KBM-7 (cell line): ENCODE measurements at places on chromosomes 7 and 10.

DNA sequence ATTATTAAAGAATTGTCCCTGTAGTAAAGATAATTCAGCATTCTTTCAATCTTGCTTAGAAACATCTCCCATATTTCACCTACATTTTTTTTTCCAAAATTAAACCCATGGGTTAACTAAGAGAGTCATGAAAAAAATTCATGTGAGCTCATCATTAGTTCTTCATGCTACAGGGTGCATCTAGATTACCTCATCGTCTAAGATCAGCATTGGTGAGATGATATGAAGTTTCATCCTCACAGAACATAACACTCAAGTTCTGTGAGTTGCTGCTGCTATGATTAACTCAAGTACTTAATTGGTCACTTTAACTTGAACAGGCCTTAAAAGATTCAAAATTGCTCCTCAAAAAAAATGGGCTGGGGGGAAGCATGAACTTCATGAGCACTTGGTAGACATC lies 50.0 kb downstream of the RAB11FIP2 start:
- DNase-seq = no peak

- DNase-seq = peak; percentile 39
Measured at GRCh38 chr7:118590107-118590506, 365.6 kb downstream of the ANKRD7 start.

DNA sequence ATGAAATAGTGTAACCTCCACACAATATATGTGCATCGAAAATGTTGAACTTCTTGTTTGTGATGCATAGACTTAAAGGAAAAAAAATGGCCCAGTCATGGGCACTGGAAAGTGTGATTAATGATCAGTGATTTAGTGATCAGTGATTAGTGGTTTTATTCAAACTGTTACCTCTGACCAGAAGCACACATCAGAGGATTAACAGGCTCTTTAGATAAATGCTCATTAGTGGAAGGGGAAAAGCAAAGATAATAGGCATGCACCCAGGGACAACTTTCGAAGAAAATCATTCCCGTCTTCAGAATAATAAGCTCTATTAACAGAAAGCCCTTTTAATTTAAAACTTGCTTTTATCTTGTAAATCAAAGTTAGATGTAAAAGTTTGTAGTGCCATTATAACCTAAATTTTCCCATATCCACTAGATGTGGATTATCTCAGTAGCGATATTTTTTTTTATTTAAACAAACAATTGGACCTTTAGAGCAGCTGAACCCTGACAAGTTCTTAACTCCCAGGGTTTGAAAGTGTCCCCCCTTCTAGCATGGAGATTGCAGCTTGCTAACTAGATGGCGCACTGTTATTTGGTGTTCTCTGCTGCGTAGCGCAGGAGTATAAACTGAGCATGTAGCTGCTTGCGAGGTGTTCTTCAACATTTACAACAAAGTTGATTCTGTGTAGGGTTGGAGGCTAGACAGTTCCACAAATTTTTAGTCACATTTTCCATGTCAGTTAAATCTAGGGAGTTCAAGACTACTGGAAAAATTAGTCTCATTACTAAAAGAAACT lies at the start of gene CREB5:
Gene CREB5, plus strand, starts transcription at position 643 of the 787 bp plus-strand sequence. CDS start 397 bp downstream, outside the sequence.
- DNase-seq = no peak

GRCh38 chr7:96824686-96825085 lies 115.0 kb upstream of the SEM1 start:
- DNase-seq = no peak

GRCh38 chr10:667096-667495 lies 22.4 kb downstream of the DIP2C start:
- DNase-seq = no peak

DNA sequence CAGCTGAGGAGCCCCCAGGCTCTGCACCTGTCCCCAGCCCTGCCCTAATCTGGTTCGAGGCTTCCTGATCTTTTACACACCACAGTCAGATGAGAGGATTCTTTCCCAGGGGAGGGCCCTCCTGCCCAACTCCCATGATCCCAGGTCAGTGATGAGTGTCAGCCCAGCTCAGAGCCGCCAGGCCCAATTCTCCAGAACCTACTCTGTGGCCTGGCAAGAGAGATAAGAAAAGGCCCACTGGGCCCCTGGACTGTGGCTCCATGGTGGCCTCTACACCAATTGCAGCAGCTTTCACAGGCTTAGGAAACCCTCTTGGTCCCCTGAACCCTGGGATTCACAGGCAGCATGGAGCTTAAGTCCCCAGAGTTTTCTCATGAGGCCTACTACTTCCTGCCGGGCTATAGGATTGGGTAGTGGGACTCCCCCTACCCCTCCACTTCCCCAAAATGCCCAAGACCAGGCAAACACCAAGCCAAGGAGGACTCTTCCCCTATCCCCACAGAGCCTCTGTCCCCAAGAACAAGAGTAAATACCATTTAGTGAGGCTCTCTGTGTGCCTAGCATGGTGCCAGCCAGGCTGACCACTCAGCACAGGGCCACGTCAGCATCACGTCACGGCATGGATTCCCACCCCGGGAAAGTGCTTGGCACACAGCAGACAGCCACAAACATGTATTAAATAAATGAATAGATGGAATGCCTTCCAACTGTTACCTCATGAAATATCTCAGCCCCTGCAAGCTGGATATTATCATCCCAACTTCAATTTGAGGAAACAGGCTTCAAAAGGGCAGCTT lies 100.0 kb downstream of the GRID1 start:
- DNase-seq = no peak

DNA sequence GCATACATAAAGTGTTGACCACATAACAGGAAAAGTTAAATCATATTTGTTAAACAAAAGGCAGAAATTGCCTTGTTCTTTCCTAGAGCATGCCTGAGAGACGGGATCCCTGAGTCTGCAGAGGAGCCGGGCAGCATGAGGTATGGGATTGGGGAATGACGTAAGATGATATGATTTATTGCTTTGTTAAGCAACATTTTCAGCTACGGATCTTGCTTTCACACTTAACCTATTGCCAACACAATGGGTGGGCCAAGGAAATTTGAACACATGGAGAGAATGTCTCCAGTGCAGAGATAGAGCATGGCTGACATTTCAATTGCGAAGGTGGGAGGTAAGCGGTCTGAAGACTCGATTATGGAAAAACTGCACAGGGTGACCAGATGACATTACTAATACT lies 76.7 kb downstream of the EMX2 start:
- no peak for DNase-seq

DNA sequence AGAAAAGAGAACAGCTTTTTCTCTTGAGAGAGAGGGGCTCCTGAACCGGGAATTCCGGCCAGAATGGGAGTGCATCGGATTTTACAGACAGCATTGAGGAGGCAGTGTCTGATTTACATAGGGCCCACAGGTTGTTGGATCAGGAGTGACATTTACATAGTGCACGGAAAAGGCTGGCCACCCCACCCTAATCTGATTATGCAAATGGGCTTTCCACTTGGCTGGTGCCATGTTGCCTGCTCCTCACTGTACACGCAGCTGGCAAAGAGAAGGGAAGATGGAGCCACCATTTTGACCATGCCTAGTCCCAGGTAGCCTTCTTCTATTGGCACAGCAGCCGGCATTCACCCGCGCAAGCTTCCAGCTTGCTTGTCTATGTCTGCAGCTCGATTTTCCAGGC lies 77.5 kb upstream of the FAM171A1 start:
- no peak for DNase-seq

- peak; percentile 1 for DNase-seq
Measured at GRCh38 chr10:2137549-2138174, 400.3 kb upstream of the ADARB2 start.

GRCh38 chr7:141354251-141354650 lies 197.0 kb upstream of the AGK start:
- no peak for DNase-seq

GRCh38 chr10:73032536-73032935 lies 64.1 kb downstream of the P4HA1 start:
- no peak for DNase-seq

DNA sequence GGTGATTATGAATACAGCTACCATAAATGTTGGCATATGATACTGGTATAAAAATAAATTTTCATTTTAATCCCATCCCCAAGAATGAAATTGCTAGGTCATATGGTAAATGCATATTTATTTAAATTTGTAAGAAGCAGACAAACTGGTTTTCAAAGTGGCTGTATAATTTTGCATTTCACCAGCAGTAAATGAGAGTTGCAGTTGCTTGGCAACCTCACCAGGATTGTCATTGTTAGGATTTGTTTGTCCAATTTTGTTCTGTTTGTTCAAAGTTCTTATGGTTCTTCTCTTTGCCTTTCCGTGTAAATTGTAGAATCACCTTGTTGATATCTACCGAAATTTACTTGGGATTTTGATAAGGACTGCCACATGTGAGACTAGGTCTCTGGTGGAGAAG lies 237.4 kb downstream of the OTUD1 start:
- no peak for DNase-seq
